Amniotic stem cell (primary cell): ENCODE measurements at places on chromosomes 7 and 10.

DNA sequence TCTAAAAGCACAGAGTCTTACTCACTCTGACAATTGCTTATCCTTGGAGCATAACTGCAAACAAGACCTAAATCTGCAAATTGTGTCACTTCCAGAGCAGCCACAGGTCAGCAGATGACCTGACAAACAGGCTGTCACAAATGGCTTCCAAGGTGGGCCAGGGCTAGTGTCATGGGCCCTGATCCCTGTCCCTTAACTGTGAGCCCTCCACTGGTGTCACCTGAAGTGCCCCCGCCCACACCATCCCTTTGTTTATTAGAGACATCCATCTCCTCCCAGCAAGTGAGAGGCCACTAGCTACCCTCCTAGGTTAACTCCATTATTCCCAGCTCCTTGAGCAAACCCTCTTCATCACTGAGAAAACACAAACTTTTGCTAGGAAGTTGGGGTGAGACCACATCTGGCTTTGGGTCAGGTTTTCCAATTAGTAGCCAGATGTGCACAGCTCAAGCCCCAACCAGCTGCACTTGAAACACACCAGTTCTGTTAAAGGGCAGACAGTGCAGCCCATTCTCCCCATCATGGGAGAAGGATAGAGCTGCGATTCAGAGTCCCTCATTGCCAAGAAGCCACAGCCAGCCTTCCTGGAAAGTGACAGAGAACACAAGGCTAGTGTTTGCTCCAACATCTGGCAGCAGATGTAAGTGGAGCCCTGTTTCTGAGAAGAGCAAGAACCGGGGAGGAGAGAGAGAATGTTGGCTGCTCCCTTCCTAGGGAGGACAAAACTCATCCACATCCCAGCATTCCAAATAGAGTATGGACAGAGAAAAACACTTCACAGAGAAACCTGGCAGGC is 75.7 kb upstream of the NANOS1 start:
- DNase-seq = no peak

GRCh38 chr7:27615420-27616185 is 47.1 kb downstream of the HIBADH start:
- no peak for DNase-seq

- no peak for DNase-seq
Observed at GRCh38 chr7:156109076-156109475, 296.8 kb upstream of the SHH start.

DNA sequence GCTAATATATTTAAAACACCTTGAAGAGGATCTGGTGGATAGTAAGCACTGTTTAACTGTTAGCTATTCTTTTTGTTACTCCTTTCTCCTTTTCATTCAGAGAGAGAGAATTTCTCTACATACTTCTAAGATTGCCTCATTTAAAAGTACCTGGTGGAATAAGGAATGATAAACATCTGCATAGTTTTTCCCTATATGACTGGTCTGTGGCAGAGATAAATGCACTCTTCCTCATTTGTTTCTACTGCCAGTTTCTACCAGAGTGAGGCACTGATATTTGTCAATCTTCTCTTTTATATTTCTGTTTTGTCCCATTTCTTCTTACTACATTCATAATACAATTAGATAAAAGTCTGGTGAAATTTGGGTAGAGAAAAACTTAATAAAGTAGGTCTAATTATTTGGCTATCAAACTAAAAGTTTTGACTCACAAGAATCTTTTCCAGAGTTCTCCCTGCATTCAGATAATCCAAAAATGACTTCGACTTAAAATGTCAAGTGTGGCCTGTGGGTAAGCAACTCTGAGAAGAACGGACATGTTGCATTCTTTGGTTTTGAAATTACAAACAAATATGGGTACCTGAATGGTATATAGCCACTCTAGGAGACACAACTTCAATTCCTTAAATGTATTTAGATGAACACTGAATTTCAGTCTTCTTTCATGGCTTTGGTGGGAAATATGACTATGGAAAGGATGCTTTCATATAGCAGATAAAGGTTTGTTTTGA is 38.8 kb downstream of the RNLS start:
- no peak for DNase-seq

DNA sequence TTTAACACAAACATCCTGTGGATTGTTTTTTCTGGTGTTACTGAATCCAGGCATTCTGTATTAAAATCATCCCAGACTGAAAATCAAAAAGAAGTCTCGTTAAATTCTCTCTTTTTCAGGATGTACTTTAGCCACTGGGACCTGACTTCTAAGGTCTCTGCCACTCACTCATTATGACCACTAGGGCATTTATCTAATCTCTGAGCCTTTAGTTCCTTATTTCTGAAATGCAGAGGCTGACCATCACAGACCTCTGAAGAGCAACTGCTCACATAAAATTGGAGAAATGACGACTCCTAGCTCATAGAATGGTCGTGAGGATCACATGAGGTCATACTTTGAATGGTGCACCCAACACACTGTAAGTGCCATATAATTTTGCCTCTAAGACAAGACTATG is 63.2 kb downstream of the KCNMA1 start:
- DNase-seq = no peak

DNA sequence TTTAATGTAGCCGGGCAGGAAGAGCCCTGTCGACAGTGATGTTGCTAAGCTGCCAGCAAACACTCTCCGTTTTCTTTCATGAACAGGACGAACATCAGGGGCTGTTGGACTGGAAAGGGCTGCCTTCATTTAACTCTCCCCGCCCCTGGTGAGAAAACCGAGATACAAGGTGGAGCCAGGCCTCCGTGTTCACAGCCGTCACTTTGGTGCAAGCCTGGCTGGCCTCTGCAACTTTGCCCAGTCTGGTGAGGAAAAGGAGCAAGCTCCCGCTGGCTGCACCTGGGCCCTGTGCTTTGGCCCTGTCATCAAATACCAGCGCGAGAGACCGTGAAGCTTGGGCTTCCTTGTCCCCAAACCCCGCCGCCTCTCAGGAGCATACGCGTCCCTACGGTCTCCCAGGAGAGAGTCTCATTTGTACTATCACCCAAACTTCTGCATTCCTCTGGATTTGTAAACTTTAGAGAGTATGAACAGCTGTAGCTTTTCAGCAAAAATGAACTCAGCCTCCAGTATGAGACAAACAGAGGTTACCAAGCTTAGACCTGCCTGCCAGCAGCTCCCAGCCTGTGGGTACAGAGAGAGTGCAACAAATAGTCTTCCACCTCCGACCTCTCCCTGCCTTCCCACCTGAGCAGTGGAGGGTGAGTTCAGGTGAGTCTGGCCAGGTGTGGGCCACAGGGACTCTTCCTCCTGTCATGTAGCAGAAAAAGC is 445.3 kb upstream of the MGMT start:
- no peak for DNase-seq
